ENCODE measurements at places on chromosomes 6 and 20. TPM values are rescaled to one million over a fixed set of nuclear protein-coding genes. Genes with fewer than 3 reads are reported as not detected.
A peak's percentile ranks its signal among the peaks of the same experiment; 100 is the strongest.

DNA sequence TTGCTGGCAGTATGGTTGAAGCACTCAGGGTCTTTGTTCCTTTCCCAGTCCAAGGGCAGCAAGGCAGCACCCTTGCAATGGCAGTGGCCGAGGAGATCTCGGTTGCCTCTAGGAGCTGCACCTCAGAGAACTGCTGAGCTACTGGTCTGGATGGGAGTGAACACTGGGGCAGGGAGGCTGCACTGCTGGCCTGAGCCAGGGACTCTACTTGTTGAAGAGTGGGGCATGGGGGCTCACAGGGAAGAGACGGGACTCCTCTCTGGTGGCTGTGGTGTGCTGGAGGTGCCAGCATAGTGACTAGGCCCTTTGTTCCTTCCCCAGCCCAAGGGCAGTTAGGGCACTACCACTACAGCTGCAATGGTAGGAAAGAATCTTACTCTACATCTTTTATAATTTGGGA, 203.0 kb downstream of the ZDHHC14 start:
- DNase-seq = no peak

DNA sequence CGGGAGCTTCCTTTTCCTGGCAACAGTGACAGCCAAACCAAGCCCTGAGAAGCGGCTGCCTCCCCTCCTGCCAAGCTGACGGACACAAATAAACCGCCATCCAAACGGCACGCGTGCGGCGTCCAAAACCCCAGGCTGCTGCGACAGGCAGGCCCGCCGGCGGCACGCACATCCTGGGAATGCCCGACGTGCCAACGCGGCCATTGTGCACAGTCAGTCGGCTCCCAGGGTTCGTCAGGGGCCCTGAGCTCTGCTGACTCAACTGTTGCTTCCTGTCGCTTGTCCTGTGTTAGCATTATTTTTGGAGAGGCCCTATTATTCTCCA, 6.8 kb downstream of the JAG1 start:
- no peak for DNase-seq

- no peak for DNase-seq
Observed at GRCh38 chr6:44779130-44779826, 391.8 kb downstream of the CDC5L start.

- DNase-seq = no peak
Observed at GRCh38 chr6:43683708-43684455, 3.7 kb downstream of the MRPS18A start.

GRCh38 chr6:124885171-124885570, 77.1 kb upstream of the RNF217 start:
- no peak for DNase-seq

DNA sequence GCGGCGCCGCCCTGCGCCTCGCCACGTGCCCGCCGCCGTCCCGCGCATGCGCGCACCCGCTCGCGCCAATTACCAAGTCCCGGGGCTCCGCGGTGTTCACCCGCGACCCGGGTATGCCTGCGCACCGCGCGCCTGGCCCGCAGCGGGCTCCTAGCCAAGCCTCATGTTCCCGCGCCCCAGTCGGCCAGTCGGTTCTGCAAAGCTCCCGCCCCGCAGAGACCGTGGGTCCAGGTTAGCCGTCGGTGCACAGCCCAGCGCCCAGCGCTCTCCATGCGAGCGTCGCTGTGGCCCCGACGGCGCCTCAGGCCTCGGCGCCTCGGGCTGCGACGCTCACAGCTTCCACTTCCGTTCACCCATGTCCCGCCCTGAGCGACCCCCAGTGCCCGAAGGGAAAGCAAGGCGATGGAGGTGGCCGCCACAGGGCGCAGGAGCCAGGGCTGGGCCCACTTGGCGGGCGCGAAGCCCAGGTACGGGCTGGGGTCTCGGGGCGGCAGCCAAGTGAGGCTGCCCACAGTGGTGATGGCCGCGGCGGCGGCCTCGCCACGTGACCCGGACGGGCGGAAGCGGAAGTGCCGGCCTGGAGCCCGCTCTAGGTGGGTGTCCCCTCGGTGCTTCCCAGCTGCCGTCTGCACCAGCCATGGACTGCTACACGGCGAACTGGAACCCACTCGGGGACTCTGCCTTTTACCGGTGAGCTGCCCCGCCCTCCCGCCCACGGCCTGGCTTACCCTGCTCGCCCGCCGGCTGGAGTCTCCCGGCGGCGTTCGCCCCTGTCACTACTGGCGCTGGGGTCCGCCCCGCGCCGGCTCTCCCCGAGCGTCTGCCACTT, at the start of the genes PCED1A and VPS16:
TSS of gene PCED1A (minus strand) at position 518 of the 829 bp plus-strand sequence. CDS start 743 bp downstream, outside the sequence.
TSS of gene VPS16 (plus strand) at position 608 of the 829 bp plus-strand sequence. CDS start at position 638, 30 bp downstream.
- peak; percentile 49 for DNase-seq

GABRR1 gene
- not detected for total RNA-seq

GRCh38 chr6:15616261-15616660, 46.6 kb downstream of the DTNBP1 start:
- DNase-seq = no peak

DNA sequence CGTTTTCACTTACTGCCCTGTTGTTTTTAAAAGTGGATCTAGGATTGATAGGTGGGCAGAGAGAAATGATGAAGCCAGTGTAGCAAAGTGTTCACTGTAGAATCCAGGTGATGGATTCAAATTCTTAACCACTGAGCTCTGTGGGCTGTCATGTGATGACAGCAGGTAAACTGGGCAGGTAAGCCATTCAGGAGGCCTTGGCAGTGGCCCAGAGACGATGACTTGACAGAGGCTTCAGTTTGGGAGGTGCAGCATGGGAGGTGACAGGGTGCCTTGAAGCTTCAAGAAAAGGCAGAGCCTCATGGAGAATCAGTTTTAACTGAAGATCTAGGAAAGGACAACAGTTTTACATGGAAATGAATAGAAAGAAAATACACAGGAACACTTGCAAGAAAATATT, 2.0 kb downstream of the NAA20 start:
- DNase-seq = peak; percentile 75

ATP6V1G2 gene
- total RNA-seq = 0.56 TPM

NT5E gene
- total RNA-seq = 297 TPM

DNA sequence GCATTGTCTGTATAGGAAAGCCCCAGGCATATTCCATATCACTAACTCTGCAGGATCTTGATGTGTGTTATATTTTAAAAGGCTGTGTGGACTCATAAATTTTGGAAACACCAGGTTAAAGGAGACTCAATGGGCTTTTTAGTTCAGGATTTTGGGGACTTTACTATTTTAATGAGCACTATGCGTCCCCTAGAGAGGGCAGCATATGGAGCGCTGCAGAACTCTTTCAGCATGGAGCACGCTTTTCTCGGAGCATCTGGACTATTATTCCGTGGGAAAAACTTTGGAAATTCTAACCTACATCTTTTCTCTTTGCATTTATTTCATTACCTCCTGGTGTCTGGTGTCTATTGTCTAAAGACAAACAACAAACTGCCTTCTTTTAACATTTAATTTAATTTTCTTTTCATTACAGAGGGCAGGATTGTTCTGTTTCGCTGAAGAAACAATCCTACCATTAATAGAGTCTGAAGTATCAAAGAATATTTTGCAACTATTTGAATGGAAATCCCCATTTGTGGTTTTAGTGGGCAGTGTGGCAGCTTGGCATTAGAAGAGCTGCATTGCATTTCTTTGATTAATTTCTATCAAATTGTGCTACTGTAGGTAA, 399.9 kb upstream of the HSF2 start:
- no peak for DNase-seq

DNA sequence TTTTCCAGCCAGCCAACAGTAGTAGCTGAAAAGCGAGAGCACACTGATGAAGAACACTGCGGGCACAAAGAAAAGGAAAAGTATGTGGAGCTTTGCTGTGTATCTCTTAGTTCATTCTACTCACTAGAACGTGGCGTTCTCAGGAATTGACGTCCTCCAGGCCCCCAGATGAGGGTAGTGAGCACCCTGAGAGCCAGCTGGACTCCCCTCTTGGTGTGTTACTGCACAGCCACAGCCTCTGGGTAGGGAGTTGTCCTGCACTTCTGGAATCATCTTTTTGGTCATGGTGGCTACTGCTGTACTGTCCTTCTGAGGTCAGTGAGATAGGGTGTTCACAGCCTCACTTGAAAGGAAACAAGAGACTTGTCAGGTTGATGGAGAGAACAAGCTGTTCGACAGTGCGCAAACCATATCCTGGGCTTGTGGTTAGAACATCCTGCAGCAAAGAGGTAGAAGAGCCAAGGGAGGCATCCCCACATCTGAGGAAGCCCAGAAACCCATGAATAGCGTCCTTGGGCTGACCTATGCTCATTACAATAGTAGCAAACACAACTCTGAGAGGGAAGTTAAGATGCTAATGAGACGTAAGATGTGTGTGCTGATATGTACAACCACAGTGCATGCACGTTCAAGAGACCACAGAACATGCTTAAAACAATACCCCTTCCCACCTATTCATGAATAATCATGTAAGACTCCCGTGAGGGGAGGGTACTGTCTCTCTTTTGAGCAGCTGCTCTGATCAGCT, 14.6 kb upstream of the HLA-F start:
- DNase-seq = no peak

GRCh38 chr6:27293436-27294098, 18.5 kb downstream of the POM121L2 start:
- DNase-seq = peak; percentile 86

- DNase-seq = peak; percentile 30
Observed at GRCh38 chr6:103570431-103570830, 1289.3 kb downstream of the HACE1 start.
